ENCODE measurements at places on chromosomes 12 and 14.

- DNase-seq, result no peak
These were observed 235.5 kb upstream of the NOS1 start for GRCh38 chr12:117596968-117597367.

- peak; percentile 59 for DNase-seq
These were observed 5.7 kb upstream of the VTI1B start for GRCh38 chr14:67680121-67680602.

- DNase-seq, result no peak
These were observed 76.9 kb upstream of the ANO4 start for GRCh38 chr12:100717733-100718067.

DNA sequence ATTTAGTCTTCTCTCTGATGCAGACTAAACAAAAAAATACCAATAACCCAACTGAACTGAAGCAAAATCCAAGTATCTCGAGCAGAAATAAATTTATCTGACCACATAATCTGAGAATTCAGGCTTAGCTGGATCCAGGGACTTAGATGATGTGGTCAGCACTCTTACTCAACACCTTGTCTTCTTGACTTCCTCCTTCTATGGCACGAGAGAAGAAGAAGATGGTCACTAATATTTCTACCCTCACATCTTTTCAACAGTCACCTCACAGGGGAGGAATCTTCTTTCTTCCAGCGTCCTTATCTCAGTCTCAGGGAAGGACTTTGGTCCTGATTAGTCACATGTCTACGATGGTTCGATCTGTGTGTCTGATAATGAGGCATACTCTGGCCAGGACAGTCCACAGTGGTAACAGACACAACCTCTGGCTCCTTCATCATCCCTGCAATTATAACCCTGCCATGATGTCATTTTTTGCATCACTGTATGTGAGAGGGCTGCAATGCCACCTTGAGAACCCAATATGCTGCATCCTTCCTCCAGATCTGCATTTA lies 15.8 kb downstream of the RGS6 start:
- DNase-seq, result no peak

DNA sequence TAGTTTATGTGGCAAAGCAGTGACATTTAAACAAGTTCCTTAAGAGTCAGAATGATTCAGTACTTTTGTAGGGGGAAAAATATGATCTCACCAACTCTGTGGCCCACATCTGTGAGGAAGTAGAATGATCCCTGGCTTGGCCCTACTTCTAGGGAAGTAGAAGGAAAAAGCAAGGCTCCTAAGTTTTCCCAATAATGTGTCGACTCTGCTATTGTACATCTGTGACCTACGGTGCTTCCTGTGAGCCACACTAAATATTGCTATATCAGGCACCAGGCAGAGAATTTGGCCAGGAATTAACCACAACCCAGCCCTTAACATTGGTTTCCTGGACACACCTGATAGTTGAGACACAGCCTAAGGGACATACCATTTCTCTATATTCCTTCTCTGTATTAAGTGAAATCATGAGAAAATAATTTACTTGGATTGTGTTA lies 9.3 kb upstream of the NID2 start:
- no peak for DNase-seq

GRCh38 chr12:54356951-54357356 lies 7.3 kb downstream of the GPR84 start:
- no peak for DNase-seq

GRCh38 chr14:103020271-103021170 lies 36.8 kb downstream of the CDC42BPB start:
- DNase-seq, result no peak

DNA sequence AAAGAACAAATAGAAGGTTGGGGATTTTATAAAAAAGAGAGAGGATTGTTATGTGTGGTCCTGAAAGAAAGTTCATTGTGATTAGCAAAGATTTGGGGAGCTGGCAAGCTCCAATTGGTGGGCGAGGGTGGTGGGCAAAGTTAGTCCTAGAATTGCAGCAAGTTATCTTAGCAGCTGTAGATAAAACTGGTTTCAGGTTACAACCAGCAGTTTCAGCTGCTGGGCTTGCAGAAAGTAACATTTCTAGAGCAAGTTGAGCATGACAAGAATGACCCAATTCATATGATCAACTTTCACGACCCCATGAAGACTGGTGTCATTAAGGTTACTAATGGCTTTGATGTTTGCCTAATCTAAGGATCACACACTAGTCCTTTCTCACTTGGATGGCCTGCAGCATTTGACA lies 177.9 kb upstream of the NUDT4 start:
- no peak for DNase-seq

DNA sequence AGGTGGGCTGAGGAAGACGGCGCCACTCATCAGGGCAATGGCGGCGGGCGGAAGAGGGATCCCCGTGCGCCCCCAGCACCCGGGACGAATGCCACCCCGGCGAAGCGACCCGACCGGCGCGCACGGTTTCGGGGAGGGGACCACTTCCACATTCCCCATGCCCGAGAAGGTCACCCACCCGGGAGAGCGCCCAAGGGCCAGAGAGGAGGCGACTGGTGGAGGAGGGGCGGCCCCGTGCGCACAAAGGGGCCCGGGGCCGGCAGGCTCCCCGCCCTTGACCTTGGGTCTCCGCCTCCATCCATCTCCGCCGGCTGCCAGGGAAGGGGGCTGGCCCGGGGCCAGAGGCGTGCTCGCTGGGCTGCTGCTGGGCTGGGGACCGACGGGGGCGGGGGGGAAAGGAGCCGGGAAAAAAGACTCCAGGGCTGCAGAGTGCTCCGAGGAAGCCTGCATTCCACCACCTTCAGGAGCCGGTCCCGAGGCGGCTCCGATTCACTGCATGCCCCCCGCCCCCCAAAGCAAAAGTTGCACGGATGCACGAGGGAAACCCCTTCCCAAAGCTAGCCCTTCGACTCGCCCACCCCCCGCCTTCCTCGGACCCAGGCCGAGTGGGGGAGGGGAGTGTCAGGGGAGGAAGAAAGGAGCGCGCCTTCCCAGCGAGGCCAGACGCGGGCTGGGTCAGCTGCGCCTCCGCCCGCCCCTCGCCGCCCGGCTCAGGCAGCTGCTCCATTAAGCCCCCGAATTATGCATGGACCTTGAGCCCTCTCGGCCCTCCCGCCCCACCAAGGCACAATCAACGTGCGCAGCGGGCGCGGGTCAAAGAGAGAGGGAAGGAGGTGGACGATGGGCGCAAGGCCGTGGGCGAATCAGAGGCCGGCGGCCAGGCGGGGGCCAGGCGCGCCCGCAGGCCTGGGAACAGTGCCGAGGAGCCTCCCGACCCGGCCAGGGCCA lies 26.2 kb downstream of the BCL11B start:
- no peak for DNase-seq
